H7 (cell line): ENCODE measurements at places on chromosomes 5 and 9.
A peak's percentile ranks its signal among the peaks of the same experiment; 100 is the strongest.

GRCh38 chr9:87127543-87127942 lies 180.2 kb upstream of the GAS1 start:
- DNase-seq, result no peak

- no peak for DNase-seq
Observed at GRCh38 chr9:106722051-106722753, 140.8 kb upstream of the ZNF462 start.

GRCh38 chr5:136296846-136297245 lies 68.5 kb downstream of the TRPC7 start:
- DNase-seq, result no peak

- DNase-seq, result peak; percentile 72
Observed at GRCh38 chr9:18442629-18443491, 31.1 kb upstream of the ADAMTSL1 start.

DNA sequence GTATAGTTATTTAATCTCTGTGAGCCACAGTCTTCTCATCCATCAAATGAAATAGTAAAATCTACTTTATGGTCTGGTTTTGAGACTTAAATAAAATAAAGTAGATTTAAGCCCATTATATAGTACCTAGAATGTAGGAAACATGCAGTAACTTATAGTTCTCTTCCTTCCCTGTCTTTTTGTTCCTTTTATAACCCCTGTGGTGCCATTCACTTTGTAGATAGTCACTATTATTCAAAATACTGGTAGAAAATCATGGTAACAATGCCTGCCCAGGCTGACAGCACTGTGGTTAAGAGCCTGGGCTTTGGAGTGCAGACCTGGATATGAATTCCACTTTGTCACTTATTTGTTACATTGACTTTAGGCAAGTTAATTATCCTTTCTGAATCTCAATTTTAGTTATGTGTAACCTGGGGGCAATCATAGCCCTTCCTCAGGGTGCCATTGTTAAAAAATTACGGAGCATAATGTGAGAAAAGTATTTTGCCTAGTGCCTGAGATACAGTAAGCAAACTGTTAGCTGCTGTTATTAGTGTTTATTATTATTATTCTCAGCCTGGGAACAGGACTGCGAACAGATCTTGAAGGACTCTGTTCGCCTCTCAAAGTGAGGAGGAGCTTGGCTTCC lies 100.4 kb downstream of the RALGPS1 start:
- DNase-seq, result no peak

DNA sequence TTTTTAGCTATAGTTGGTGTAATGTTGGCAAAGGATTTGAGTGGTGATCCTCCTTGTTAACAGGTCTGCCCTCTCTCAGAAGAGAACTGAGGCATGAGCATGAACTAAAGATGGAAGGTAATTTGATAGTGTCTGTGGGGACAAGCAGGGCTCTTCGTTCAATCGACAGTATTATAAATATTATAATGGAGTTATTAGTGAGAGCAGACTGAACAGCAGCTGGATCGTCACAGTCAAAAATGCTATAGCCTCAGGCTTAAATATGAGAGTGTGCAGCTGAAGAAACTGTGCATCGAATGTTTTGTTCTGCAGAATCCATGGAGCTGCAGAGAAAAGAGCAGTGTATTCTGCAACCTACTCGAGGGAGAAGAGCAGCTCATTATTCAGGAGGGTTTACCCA lies 757.3 kb downstream of the DNAH5 start:
- DNase-seq, result no peak

- no peak for DNase-seq
Observed at GRCh38 chr9:80797831-80798688, 891.3 kb downstream of the TLE1 start.

DNA sequence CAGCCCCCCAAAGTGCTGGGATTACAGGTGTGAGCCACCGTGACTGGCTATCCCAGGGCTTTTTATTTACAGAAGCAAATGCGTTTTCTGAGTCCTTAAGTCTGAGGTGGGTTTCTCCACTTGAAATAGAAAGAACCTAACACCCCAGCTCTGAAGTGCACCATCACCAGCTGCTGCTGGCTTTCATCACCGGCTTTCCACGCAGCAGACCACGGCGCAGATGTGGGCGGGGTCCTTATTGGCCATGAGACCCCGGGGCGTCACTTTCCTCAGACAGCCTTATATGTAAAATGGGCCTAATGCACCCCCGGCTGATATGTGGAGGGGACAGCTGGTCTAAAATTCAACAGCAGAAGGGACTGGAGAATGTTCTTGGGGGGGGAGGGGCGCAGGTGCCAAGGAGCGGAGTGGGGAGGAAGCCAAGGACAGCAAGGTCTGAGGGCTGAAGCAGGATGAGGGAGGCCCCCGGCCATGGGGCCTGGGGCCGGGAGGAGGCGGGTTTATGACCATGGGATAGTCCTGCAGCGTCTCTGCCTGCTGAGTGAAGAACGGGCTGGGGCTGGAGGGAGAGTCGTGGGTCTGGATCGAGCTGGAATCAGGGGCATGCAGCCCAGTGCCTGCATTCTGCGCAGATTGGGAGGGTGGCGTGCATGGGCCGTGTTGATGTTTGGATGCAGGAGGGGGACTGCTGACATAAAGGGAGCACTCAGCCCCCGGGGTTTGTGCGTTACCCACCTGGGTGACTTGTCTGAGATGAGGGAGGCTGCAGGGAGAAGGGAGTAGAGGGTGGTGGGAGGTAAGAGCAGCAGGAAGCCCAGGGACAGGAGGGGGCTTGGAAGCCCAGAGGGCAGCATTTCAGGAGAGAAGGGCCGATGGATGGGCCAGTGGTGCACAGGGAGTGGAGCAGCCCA lies 30.2 kb downstream of the RASGEF1C start:
- peak; percentile 71 for DNase-seq

DNA sequence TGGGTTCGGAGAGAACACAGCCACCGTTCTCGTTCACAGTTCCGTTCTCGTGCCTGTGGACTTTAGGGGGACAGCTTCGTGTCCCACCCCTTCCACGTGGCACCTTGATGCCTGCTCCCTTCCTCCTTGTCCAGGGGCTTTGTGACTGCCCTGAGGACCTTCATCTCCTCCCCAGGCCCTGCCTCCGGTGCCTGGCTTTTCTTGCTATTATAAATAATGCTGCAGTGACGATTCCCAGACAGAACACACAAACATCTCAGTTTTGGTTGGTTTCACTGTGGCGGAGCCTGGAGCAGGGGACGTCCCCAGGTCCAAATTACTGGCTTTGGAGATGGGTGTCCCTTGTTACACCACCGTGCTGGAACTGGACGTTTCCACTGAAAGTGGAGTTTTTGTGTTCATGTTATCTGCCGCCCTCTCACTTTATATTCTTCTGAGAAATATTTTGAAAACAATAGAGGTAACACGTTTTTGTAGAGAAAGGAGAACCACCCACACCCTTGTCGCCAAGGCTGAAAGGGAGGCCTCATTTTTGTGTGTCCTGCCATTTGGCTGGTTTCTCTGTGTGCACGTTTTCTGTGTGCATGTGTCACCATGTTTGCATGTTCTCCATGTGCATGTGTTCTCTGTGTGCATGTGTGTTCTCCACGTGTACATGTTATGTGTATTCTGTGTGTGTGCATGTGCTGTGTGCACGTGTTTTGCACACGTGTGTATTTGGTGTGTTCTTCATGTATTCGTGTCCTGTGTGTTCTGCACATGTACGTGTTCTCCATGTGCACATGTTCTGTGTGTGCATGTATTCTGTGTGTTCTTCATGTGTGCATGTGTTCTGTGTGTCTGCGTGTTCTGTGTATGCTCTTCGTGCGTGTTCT lies 24.2 kb downstream of the WNK2 start:
- DNase-seq, result no peak

- no peak for DNase-seq
Observed at GRCh38 chr5:116616876-116617275, 42.3 kb upstream of the SEMA6A start.

DNA sequence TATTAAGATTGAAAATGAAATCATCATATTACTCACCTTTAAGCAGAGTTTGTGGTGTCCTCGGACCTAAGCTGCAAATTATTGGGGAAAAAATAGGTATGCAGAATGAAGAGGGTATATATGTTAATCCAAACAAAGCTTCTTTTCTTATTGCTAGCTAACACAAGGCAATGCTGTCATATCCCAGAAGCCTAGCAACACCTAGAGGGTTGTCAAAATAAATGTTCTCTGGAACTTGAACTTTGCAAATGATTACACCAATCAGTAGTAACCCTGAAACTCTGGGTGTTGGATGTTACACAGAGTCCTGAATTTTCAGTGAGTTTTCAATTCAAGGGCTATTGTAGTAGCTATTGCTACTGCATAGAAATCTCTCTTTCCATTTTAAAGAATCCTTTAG lies at the start of gene C6:
Gene C6, minus strand, starts transcription at position 193 of the 400 bp plus-strand sequence. CDS start 10,302 bp downstream, outside the sequence.
- no peak for DNase-seq

- no peak for DNase-seq
Observed at GRCh38 chr5:144122081-144122480, 48.4 kb downstream of the YIPF5 start.

DNA sequence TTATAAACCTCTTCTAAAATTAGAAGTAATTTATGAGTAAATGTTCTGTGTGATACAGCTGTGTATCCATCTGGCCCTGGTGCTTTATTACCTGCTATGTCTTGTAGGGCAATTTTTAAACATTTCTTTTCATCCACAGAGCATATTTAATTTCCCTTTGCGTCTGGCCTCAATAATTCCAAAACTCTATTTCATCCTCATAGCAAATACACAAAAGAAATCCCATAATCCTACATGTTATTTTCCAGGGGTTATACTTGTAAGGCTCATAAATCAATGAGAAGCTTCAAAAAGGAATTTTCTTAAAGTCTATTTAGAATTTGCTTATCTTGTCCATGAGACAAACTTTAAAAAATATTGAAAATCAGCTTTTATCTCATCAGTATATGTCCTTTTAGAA lies 167.0 kb downstream of the TTC39B start:
- DNase-seq, result no peak

DNA sequence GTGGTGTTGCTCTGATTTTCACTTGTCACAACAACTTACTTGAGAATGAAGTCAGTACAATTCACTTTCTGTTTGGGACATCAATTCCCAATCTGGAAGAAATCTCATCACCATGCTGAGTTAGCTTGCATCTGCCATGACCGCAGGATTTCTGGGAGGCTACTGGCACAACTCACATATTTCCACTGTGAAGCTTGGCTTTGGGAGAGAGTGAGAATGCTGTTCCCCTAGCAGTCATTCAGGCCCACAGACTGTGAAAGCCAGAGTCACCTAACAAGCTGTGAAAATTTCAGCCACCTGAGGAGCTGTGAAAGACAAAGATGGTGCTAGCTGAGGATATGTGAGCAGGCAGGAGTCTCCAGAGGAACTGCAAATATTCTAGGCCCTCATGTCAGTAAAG lies 365.2 kb upstream of the TUSC1 start:
- DNase-seq, result no peak

DNA sequence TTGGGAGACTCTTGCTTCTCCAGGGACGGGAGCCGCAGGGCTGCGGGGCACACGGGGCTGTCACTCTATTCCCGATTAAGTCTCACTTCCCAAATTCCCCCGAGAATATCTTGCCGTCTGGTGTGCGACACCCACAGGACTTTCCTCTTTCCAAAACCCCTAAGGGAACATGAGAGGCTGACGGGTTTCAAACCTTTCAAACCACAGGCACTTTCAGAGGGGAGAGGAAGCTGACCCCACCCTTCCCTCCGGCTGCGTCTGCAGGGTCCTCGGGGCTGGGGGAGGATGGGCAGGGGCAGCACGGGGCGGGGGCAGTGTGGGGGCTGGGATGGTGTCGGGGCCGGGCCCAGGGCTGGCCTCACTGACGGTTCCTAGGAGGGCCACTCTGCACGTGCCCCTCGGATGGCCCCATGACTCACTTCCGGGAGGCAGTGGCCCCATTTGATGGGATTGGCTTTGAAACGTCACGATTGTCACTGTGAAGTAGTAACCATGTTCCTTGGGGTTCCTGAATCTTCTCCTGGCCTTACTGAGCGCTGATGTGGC lies 38.2 kb downstream of the SLC9A3 start:
- no peak for DNase-seq

GRCh38 chr9:110456681-110457080 lies 119.0 kb upstream of the TXNDC8 start:
- no peak for DNase-seq

GRCh38 chr5:74028976-74029375 lies 403.0 kb downstream of the ARHGEF28 start:
- no peak for DNase-seq

DNA sequence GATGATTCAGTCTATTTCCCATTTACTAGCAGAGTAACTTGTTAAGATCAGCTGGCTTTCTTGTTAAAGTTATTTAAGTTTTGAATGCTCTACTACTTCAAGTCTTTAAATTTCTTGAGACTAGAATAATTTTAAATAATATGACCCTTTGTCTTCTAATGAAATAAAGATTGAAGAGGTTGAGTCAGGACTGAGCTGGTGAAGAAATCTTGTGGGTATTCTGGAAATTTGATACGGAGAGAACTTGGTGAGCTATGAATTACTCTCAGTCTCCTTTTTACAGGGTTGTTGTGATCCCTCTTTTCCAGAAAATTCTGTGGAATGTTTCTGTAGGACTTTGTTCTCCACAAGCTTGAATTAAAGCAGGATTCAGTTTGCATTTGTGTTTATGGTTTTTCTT lies 29.3 kb downstream of the RNF20 start:
- DNase-seq, result no peak

DNA sequence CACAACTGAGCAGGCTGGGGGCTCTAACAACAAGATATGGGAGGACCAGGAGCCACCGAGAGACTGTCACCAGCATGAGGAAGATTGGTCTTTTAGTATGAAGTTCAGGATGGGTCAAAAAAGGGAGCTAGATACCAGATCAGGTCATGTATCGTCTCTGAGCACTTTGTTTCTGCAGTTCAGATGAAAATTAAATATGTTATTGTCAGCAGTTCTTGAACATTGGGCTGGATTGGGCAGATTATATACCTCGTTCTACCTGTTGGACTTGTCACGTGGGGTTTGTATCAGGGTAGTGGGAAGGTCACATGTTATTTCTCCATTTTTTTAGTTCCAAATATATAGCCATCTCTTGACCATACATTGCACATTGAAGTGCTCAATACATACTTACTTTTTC lies 47.3 kb downstream of the RCL1 start:
- no peak for DNase-seq

- DNase-seq, result peak; percentile 78
Observed at GRCh38 chr5:141651728-141652105, 499 bp upstream of the FCHSD1 start.

DNA sequence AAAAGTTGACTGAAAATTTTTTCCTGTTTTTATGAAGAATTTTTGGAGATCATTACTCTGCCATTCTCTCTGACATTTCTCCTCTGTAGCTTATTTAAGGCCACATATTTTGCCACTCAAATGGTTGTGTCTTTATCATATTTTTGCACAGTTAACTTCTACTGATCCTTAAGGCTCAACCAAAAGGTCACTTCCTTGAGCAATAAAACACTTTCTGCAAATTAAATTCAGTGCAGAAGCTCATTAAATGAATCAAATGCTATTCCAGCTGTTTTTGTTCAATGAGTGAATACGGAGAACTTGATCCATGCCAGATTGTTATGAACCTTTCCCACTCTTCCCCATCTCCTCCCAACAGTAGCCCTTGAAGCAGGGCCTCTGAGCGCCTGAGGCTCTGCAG lies 93.8 kb upstream of the EPB41L4A start:
- no peak for DNase-seq

- no peak for DNase-seq
Observed at GRCh38 chr5:145362266-145362665, 472.9 kb downstream of the PRELID2 start.

- DNase-seq, result no peak
Observed at GRCh38 chr9:77943057-77943456, 88.6 kb downstream of the GNAQ start.
